Choroid plexus epithelial cell (primary cell): ENCODE measurements at places on chromosomes 5 and 9.

DNA sequence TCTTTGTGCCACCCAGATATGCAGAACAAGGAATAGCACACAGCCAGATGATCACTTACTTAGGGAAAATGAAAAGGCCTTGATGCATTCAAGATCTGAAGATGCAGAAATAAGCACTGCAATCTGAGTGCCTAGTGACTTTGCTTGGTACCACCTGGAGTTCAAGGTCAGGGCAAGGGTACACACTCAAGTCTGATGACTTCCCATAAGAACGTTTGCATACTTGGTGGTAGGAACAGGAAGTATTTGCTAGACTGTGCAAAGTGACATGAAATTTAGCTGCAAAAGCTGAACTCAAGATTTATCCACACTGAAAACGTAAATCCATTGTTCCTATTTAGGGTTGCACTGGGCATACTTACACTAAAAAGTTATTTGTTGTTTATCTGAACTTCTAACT lies 177.1 kb downstream of the PIK3R1 start:
- no peak for DNase-seq

GRCh38 chr9:38144421-38144820 lies 75.4 kb upstream of the SHB start:
- peak; percentile 58 for DNase-seq

DNA sequence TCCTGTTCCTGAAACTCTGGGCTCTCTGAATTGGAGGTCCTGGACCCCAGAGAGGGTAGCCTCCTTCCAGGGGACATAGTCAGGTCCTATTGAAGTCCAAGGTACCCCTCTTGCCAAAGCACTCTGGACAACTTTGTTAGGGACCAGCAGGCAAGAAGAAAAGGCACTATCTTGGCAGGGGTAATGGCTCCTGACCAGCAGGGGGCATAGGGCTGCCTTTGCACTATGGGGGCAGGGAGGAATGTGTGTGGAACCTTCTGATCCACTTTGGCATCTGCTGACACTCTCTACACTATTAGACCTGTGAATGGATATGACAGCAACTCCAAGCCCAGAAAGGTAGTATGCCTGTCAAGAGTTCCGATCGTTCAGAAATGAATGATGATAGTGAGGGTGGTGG lies 179.0 kb upstream of the CD180 start:
- no peak for DNase-seq

DNA sequence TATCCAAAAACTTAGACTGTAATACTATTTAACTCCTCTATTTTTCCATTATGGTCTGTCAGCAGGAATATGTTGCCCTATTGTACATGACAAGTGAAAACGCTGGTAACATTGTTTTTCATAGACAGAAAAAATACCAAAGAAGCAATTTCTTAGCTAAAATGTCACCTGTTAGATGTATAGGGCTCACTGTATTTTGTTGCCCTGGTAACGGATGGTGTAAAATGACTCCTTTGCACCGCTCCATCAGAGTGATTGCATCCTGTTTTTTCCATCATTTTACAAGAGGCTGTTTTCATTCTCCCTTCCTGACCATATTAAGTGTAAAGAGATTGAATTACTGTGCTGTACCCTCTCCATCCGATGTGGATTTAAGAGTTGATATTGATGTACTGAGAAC lies 460.1 kb upstream of the TLE4 start:
- DNase-seq: no peak

GRCh38 chr5:60710362-60710761 lies 10.4 kb upstream of the DEPDC1B start:
- no peak for DNase-seq

GRCh38 chr9:12956261-12956660 lies 181.4 kb downstream of the LURAP1L start:
- peak; percentile 78 for DNase-seq

DNA sequence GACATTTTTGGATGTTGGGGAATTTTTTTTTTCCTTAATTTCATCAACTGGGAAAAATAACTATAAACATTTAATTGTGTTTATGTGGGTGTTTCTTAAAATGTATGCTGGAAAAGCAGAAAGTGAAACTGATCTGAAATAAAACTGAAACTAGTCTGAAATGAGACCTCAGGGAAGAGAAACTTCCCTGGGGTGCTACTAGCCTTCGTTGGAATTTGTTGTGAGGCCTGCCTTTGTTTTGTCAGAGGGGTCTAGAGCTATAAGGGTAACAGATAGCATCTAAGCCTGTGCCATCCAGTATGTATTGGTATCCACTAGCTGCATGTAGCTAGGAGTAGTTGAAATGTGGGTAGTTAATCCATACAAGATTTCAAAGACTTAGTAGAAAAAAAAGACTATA lies 10.4 kb downstream of the ZNF618 start:
- DNase-seq: peak; percentile 50

GRCh38 chr9:81607593-81608288 lies 81.6 kb downstream of the TLE1 start:
- DNase-seq: no peak

DNA sequence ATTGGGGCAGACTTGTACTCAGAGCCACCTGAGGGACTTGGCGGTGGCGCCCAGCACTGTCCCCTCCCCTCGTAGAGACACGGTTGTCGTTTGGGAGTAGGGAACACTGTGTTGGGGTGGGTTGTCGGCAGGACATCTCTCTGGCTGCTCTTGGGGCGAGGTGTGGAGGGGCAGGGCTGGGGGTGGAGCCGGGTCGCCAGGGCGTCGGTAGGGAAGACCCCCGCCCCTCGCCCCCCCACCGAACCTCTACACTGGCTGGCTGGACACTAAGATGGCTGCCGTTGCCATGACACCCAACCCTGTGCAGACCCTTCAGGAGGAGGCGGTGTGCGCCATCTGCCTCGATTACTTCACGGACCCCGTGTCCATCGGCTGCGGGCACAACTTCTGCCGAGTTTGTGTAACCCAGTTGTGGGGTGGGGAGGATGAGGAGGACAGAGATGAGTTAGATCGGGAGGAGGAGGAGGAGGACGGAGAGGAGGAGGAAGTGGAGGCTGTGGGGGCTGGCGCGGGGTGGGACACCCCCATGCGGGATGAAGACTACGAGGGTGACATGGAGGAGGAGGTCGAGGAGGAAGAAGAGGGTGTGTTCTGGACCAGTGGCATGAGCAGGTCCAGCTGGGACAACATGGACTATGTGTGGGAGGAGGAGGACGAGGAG lies 778 bp downstream of the TRIM41 start:
- peak; percentile 50 for DNase-seq

GRCh38 chr5:56737002-56737621 lies 78.2 kb upstream of the MAP3K1 start:
- peak; percentile 72 for DNase-seq

DNA sequence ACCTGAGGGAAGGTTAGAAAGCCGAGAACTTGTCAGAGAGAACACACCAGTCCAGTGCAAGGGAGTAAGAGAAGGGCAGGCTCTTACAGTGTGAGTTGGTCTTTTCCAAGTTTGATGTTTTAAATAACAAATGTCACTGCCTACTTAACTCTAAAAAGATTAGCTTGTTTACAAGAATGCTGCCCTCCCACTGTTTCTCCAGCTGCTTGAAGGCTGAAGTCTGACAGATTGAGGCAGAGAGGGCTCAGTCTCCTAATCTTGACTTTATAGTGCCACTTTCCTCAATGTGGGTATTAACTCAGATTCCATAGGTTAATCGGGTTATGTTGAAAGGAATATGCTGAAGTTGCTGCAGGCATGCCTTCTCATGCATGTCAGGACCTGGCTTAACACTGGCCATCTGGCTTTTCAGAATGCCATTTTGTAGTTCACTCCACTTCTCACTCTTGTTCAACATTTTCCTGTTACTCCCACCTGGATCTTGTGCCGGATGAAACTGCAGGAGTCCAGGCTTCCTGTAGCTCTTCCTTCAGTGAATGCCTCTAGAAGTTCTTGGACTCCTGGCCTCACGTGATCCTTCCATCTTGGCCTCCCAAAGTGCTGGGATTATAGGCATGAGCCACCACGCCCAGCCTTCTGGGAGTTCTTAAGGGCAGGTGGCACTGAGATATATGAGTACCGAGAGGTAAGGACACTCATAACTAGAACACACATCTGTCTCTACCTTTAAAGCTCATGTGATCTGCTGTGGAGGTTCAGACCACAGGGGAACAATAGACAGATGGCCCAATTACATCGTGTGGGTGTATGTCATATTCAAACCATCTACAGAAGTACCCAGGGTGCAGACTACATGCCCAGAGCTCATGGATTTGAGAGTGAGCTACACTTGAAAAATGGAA lies 249.7 kb downstream of the ARHGAP26 start:
- DNase-seq: peak; percentile 46

- DNase-seq: no peak
Observed at GRCh38 chr5:13251623-13252376, 692.7 kb downstream of the DNAH5 start.

- peak; percentile 80 for DNase-seq
Observed at GRCh38 chr5:14465116-14465515, 116.5 kb upstream of the OTULINL start.

DNA sequence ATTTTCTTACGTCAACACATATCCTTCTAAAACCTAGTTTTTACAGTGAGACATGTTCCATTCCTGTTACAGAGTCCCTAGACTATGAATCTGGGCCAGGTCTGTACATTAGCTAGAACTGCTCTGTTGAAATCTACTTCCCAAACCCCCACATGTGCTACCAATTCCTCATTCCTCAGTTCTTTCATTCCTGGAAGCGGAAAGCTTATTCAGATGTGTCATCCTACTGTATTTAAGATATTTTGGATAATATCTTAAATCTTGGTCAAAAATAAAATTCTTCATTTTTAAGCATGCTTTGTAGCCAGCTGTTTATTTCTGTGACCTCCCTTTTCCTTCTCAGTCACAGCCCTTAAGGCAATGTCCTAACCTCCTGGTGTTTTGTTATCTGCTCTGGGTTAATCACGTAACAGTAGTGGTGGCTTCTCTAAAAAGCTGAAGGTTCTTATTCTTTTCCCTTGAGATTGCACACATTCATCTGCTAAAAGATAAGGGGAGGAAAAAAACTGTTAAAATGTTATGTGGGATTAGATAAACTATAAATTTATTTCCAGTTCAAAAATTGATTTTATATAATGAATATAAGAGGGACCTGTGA lies 35.6 kb downstream of the GLRX start:
- DNase-seq: peak; percentile 76

DNA sequence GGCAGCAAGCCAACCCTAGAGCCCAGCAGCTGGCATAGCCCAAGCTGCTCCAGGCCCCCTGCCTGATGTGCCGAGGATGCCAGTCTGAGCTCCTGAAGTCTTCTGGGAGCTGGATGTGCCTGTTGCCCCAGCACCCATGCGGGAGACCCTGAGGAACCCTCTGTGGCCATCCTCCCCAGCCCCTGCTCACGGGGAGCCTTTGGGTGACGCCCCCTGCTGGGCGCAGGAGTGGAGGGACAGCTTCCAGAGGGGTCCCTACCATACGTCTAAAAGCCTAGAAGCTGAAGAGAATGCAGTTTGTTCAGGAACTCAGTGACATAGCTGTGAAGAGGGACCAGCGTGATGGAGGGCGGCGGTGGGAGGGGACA lies 33.1 kb upstream of the MVB12B start:
- no peak for DNase-seq

DNA sequence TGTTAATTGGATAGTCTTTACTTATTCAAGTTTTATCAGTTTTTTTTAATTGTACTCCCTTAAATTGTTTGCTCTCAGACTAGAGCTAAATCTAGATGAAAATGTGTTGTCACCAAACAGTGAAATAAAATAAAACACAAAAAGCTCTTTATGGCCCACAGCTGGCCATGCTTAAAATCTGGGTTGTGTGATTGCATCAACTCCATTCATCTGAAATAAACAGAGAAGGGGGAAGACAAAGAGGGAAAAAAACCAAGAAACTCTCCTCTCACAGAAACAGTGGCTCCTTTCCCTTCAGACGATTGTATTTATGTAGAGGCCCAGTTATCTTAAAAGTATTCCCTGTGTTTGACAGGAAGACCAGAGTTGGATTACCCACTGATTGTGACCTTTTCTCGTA lies 422.4 kb downstream of the IRX1 start:
- DNase-seq: no peak

GRCh38 chr5:63211448-63212132 lies 633.0 kb downstream of the LRRC70 start:
- DNase-seq: no peak

- no peak for DNase-seq
Observed at GRCh38 chr5:119368238-119368630, 12.4 kb downstream of the TNFAIP8 start.

DNA sequence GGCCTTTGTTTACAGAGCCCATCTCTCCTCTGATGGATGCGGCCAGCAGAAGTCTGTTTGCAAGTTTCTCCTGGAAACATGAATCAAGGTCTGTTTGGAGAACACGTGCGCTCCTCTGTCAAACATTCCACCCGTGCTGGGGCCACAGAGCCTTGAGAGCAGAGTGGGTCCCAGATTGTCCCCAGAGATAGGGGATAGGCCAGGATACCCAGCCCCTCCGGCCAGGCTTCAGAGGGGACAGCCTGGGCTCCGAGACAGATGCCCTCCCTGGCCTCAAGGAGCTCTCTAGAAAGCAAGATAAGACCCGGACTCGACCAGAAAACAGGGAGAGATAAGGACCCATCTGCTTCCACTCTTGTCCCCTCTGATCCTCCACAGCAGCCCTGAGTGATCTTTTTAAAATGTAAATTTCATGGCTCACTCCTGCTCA lies 40.4 kb upstream of the HAND1 start:
- DNase-seq: no peak

DNA sequence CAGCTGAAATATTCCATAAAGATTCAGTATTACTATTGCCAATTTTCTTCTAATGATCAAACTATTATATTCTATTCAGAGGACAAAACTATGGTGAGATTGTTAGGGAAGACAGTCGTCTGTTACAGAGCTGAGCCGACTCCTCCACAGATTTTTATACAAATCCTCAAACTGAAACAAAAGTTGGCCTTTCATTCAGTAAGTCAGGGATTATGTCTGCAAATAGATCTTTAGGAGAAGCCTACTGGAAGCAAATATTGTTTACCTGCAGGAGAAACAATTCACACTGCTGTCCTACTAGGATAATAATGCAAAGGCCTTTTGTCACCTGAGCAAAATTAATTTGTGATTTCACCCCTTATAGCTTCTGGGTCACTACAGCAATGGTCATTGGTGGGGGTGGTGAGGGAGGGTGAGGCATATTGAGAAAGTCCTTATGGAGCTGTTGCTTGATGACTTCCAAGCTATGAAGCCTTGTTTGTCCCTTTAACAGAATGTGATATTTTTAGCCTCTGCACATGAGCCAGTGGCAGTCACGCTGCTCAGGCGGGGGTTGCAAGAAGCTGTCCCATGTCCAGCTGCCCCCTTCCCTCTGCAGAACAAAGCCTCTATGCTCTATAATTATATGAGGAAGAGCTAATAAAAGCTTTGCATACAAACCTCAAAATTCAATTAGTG lies 200.5 kb upstream of the KLF9 start:
- no peak for DNase-seq

GRCh38 chr5:17374973-17375742 lies 122.9 kb upstream of the TAF11L2 start:
- DNase-seq: peak; percentile 60

DNA sequence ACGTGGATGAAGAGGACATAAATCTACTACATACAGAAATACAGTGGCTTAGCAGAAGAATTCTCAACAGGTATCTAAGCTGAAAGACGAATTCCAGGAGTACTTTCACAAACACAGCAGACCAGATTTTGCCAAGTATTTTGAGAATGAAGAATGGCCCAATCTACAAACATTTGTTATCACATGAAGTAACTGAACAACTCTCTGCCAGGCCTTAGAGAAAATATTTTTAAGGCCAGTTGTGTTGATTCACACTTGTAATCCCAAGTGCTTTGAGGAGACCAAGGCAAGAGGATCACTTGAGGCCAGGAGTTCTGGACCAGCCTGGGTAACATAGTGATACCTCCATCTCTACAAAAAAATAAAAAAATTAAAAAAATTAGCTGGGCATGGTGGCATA lies 14.3 kb downstream of the AGTPBP1 start:
- peak; percentile 68 for DNase-seq

GRCh38 chr5:60810438-60811085 lies 33.5 kb downstream of the ELOVL7 start:
- DNase-seq: peak; percentile 48
